NT2/D1 (cell line): ENCODE measurements at places on chromosomes 1 and 21.

DNA sequence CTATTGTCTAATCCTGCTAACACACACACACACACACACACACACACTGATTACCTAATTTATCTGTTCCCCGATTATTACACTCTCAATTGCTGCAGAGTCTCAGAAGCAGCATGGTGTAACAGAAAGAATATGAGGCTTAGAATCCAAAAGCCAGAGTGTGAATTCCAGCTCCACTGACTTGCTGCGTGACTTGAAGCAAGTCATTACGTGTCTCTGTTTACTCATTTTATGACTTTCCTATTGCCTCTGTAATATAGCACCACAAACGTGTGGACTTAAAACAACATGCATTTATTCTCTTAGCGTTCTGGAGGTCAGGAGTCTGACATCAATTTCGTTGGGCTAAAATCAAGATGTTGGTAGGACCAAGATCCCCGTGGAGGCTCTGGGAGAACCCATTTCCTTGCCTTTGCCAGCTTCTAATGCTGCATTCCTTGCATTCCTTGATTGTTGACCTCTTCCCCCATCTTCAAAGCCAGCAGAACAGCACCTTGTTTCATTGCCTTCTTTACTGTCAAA is 55.9 kb upstream of the ATP5PO start:
- peak; percentile 49 for DNase-seq

DNA sequence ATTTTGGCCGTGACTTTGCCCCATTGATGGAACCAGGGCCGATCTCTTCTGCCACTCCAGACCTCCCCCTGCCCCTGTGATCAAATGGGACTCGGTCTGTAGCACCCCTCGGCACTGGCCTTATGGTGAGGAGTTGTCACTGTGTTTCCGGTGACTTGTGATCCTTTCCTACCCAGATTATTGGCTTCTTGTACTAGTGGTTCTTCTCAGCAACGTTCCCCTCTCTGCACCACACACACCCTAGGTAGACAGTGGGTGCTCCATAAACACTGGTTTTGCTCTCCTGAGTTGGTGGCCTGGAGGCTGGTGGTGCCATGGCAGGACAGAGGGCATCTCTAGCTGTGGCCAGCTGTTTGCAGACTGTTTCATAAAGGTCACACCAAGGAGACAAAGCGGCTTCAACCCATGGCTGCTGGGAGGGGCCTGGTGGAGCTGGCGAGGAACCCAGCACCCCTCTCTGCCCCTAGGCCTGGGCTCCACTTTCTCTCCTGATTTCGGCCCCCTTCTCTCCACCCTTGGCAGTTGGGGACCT is 50.7 kb downstream of the DHRS3 start:
- DNase-seq = no peak

DNA sequence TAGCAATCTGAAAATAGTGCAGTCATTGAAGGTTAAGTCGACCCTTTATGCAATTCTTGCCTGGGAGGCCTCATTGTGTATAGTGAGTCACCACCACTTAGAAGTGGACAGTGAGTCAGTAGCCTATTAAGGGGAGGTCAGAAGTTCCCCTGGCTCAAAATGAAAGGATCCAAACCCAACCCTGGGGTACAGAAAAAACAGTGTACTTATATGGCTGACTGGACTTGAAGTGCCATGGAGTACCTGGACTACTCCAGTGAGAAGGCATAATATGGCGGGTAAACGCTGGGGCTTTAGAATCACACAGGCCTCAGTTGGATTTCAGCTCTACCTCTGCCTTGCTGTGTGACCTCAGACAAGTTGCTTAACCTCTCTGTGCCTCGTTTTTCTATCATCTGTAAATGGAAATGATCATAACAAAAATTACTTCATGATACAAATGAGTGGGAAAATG is 2.2 kb upstream of the BCL9 start:
- DNase-seq = no peak

DNA sequence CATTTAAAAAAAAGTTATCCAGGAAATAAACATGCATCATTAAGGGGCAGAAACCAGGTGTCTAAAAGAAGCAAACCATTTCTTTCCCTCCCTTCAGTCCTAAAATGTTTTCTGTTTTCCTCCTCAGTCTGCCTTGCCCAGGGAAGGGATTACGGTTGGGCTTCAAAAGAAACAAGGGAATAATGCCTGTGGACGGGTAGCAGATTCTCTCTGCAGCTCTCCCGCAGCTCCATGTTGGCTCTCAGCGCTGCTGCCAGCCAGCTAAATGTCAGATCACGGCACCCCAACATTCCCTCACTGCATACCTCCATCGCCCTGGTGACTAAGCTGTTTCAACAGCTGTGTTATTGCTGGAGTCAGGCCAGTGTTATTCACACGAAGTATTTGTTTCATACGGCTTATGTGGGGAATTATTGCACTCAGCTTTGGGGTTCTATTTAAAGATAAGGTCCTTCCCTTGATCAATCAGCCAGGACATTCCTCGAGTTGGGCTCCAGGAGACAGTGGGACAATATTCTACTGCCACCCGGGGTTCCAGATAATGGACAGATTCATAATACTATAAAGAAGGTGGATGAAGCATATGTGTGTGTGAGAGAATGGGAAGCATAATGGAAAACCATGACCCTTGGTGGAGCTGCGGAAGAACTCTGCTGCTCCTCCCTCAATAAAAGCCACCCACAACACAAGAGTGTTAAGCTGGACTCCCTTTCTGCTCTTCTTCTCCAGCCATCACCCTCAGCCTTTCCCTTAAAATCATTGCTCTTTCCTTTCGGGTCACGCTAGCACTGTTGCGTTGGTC is 58.2 kb downstream of the WLS start:
- DNase-seq = no peak

DNA sequence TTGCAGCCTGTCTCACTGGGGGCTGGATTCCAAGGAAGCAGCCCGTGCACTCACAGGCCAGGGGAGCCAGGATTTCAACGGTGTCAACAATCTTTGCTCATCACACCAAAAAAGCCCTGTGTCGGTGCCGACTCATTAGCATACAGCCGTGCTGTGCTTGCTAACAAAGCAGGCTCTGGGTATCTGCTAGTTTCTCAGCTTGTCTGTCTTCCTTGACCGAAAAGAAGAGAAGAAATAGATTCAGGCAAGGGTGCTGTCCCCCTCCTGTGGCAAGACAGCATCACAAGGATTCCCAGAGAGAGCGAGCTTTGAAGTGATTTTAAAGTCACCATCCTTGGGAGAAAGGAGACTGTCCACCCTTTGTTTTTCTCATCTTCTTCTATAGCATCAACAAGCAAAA is 214.7 kb downstream of the SDCCAG8 start:
- DNase-seq = no peak

DNA sequence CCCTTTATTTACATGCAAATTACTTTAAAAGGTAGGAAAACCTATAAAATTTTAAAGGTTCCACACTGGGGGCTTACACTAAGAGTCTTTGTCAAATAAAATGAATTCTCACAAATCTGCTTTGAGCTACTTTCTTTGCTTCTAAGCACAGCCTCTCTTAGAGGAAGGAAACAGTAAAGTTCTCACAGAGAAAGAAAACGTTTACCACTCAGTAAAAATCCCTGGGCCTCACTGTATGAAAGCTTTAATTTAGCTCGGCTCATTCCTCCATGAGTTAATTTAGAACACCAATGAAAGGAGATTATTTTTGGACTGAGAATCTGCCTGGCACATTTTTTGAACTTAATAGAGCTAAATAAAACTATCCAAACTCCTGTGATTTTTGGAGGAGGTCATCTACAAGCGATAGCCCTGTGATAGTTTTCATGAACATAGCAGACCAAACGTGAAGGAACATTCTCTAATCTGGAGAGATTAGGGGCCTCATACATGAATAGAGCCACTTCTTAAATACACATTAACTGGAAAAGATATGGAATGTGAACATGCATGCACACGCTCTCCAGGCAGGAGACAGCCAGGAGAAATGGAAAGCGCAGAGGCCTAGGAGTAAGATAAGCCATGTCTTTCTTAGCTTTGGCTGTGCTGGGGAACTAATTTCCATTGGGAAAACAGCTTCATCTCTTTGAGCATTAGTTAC is 32.8 kb downstream of the PRRX1 start:
- no peak for DNase-seq

DNA sequence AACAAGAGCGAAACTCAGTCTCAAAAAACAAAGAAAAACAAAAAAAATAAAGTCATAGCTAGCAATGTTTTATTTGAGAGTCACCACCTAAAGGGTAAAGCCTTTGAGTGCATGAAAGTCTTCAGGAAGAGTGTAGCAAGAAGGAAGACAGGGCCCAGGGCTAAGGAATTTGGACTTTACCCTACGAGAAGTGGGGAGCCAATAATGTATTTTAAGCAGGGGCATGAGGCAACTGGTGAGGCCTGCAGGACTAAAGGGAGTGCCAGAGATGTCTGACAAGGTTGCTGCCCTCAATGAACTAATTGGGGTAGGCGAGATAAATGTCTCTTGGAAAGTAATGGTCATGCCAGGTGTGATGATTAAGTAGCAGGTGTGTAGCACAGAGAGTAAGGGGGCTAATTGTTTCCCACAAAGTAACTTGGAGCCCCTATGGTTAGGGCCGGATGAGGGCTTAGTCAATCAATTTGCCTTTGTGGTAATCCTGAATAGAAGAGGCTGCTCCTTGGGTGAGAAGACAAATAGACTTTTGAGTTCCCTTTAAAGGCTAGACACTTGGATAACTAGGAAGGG is 31.6 kb upstream of the CACNA1E start:
- DNase-seq = no peak

- no peak for DNase-seq
Measured at GRCh38 chr1:17023102-17023501, 11.4 kb upstream of the ATP13A2 start.

DNA sequence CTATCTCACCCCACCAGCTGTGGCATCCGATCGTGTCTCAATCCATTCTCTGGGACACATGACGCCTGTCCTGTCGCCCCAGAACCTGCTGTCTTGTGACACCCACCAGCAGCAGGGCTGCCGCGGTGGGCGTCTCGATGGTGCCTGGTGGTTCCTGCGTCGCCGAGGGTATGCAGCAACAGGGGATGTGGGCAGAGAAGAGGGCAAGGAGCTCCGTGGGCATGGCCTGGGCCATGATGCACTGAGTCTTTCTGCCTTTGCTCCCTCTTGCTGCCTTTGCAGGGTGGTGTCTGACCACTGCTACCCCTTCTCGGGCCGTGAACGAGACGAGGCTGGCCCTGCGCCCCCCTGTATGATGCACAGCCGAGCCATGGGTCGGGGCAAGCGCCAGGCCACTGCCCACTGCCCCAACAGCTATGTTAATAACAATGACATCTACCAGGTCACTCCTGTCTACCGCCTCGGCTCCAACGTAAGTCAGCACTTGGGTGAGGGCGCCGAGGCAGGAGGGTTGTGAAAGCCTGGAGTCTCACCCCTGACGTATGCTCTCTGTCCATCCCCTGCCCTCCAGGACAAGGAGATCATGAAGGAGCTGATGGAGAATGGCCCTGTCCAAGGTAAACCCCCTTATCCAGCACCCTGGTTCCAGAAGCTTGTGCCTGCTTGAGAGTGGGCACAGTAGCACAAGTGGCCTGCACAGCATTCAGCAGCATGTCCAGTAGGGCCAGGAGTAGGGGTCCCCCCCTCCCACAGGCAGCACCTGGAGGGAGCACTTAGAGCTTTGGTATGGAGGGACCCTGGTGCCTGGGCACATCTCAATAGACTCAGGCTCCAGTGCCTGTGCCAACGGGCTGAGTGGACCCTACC is 8.8 kb downstream of the TINAGL1 start:
- DNase-seq = no peak

DNA sequence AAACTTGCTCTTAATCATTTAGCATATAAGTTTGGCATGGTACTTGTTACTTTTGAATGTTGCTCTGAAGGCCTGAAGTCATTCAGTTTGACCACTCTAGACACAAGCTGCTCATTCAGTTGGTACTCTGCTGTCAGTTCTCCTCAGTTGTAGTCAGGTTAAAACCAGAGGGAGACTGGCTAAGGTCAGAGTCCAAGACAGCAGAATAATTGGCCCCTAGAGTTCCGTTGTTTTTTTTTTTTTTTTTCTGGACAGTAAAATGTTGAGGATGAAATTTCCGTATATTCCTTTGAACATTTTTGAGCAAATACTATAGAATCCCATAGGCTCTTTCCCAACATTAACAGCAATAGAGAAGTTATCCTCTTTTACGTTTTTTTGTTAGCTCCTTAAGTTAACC is 9.4 kb downstream of the ZBTB40 start:
- no peak for DNase-seq

DNA sequence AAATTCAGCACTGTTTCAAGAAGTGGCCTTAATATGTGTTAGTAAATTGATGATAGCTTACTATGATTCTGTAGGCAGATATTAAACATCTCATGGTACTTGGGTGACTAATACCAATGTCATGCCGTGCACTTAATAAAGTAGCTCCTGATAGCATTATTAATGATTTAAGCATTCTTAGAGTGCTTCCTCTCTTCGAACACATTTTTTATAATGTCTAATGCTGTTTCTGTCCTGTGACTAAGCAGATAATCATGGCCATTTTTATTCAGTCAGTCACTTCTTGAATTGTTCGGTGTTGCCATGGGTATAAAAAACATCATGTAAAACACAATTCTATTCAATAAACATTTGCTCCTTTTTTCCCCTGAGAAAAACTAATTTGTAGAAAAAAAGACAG is 804.6 kb upstream of the ADGRL4 start:
- DNase-seq = no peak

DNA sequence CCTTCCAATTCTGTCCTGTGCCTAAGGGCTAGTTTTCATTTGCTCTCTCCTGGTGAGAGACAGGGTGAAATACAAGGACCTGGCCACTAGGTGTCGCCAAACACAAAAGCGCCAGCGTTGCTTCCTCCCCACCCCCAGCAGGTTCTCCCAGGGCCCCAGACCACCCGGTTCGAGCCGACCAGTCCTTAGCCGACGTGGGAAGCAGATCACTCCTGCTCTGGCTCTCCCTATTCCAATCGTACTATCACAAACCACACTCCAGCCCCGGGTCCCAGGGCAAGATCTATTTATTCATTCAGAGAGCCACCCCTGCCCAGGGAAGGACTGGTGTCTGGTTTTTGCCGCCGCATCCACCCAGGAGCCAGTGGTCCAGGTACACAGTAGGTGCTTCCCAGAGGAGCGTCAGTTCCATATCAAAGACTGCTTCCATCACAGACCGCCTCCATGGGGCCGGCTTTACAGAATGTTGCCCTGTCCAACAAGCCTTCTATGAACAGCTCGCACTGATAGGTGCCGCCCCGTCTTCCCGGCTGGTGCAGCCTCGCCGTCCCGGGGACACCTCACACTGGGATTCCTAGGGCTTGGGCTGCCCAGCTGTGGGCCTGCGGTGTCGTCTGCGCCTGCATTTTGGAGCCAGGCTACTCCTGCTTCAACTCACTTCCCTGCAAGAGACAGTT is 35.0 kb downstream of the CTNNBIP1 start:
- peak; percentile 43 for DNase-seq

- DNase-seq = no peak
Measured at GRCh38 chr1:111190931-111191451, 9.5 kb downstream of the DENND2D start.

DNA sequence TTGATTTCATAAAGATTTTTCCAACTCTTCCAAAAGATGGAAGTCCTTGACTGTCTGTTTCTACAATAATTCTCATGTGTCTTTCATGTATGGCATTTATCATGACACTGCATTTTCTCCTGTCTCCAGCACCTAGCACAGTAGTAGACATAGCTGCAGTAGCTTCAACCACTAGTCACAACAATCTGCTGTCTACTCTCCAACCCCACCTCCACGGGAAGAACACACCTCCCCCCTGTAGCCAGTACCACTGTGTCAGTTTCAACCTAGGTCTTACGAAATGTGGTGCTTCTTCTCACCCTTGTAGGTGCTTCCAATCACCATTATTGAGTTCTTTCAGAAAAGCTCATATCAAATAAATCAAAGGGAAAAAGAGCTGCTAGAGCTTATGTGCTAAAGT is 425.1 kb upstream of the ADAMTS5 start:
- no peak for DNase-seq

- DNase-seq = no peak
Measured at GRCh38 chr1:25927521-25928265, 21.5 kb upstream of the STMN1 start.
